AG04450 (cell line): ENCODE measurements at places on chromosomes 6 and 20. TPM values are rescaled to one million over a fixed set of nuclear protein-coding genes. Genes with fewer than 3 reads are reported as not detected.

Gene MUC21
- not detected in 2 replicates for polyA plus RNA-seq

Gene CYP21A2
- polyA plus RNA-seq, result 0.05 and 0.06 TPM in 2 replicates

GRCh38 chr6:39433630-39434029 is 111.1 kb upstream of the KCNK16 start:
- DNase-seq, result no peak

DNA sequence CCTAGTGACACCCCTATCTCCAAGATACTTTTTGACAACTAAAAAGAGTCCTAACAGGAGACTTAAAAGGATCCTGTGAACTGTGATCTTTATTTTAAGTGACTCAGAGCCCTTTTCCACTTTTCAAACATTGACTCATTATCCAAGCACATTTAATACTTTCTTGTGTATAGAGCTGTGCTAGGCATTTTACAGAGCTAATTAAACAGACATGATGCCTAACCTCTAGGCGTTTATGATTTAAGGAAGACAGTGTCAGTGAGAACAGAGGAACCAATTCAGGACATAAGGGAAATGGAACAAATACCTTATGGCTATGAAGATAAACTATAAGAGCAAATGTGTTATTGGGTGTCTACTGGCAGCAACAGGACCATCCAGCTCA is 282.6 kb downstream of the TPBG start:
- no peak for DNase-seq

- no peak for DNase-seq
Observed at GRCh38 chr6:32107406-32107805, 1.7 kb downstream of the TNXB start.

GRCh38 chr20:49460131-49460530 is 22.3 kb downstream of the KCNB1 start:
- DNase-seq, result no peak

DNA sequence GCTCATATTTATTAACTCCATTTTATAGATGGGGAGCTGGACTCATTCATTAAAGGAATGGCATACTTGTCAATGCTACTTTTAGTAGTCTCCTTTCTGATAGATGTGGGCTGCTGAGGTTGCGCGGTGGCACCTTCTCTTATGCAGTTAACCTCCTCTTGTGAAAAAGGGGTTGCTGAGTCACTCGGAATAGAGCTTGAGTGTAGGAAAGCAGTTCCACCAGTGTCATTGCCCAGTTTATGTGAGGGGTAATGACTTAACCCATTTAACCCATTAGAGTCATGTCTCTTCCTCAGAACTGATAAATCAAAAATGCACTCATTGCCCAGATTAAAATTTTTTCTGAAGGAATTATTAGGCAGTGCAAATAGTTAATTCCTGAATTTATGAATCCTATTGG is 6.3 kb downstream of the MAPK14 start:
- DNase-seq, result no peak

GRCh38 chr6:25882051-25882496 is 8.0 kb upstream of the SLC17A3 start:
- DNase-seq, result no peak

- no peak for DNase-seq
Observed at GRCh38 chr6:125216015-125216414, 62.4 kb downstream of the TPD52L1 start.
